ENCODE measurements at places on chromosomes 16 and 17.

DNA sequence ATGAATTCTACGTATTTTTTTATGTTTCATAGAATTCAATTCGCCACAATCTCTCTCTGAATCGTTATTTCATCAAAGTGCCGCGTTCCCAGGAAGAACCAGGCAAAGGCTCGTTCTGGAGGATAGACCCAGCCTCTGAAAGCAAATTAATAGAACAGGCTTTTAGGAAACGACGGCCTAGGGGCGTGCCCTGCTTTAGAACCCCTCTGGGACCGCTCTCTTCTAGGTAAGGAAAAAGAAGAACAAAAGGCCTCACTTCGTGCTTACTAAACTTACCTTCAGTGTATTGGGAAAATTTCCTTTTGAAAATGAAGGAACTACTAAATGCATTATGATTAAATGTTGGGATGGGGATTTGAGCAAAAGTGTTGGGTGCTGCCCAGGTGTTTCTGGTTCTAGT lies 63.2 kb downstream of the FOXK2 start:
- DNase-seq: no peak

- DNase-seq: no peak
These were observed 257.6 kb upstream of the HSBP1 start for GRCh38 chr16:83550183-83550569.

GRCh38 chr17:13575922-13576419 lies 25.8 kb downstream of the HS3ST3A1 start:
- DNase-seq: peak; percentile 87

DNA sequence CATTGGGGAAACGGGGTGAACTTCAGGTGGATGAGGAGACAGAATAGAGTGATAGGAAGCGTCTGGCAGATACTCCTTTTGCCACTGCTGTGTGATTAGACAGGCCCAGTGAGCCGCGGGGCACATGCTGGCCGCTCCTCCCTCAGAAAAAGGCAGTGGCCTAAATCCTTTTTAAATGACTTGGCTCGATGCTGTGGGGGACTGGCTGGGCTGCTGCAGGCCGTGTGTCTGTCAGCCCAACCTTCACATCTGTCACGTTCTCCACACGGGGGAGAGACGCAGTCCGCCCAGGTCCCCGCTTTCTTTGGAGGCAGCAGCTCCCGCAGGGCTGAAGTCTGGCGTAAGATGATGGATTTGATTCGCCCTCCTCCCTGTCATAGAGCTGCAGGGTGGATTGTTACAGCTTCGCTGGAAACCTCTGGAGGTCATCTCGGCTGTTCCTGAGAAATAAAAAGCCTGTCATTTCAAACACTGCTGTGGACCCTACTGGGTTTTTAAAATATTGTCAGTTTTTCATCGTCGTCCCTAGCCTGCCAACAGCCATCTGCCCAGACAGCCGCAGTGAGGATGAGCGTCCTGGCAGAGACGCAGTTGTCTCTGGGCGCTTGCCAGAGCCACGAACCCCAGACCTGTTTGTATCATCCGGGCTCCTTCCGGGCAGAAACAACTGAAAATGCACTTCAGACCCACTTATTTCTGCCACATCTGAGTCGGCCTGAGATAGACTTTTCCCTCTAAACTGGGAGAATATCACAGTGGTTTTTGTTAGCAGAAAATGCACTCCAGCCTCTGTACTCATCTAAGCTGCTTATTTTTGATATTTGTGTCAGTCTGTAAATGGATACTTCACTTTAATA lies 7.0 kb upstream of the TMEM235 start:
- DNase-seq: no peak

- no peak for DNase-seq
These were observed 20.8 kb upstream of the PIK3R5 start for GRCh38 chr17:8986295-8986694.

DNA sequence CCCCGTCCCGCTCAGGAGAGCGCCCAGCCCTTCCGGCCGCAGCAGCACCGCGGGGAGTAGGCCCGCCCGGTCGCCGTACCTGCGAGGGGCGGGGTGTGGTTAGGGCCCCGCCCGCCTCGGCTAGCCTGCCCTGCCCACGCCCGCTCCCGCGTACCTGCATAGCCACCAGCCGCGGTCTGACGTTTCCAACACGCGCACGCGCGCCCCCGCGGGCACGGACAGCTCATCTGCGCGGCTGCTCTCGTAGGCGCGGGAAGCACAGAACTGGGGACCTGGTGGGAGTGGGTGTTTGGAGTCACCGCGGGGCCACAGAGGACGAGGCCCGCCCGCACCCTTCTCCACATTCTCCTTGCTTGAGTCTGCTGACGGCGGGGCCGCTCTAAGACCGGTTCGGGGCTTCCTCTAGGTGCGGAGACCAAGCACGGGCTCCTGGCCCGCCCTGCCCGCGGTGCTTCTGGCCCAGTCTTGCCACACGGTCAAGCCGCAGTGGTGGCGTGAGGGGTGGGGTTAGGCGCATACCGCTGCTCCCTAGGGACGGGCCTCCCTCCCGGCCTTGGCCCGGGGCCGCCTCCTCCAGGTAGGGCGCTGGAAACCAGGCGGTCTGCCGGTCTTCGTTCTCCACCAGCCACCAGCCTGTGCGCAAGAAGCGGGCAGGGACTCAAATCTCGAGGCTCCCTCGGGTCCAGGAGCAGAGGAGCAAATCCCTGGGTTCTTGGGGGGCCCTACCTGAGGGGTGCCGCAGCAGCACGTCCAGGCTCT lies 1.8 kb downstream of the NOXO1 start:
- DNase-seq: no peak

DNA sequence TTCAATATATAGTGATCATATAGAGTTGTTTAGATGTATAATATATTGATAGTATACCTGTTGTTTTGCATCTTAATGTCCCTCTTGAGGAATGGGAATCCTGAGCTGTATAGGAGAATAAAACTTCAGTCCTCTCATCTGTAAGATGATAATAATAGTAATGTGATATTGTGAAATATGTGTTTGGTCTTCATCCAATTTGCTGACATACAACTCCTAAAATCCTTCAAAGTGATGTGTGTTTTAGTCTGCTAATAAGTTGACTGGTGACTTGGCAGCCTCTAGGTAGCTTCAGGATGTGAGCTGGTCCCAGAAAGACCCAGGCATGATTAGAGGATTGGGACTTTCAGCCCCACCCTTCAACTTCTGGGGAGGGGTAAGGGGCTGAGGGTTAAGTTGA lies 22.8 kb upstream of the NFAT5 start:
- no peak for DNase-seq

GRCh38 chr16:58789351-58789750 lies 55.2 kb upstream of the GOT2 start:
- DNase-seq: no peak

- no peak for DNase-seq
These were observed 397.4 kb downstream of the NPIPA8 start for GRCh38 chr16:17939122-17939536.

- DNase-seq: no peak
These were observed 7.6 kb downstream of the CCDC57 start for GRCh38 chr17:82204831-82205719.

DNA sequence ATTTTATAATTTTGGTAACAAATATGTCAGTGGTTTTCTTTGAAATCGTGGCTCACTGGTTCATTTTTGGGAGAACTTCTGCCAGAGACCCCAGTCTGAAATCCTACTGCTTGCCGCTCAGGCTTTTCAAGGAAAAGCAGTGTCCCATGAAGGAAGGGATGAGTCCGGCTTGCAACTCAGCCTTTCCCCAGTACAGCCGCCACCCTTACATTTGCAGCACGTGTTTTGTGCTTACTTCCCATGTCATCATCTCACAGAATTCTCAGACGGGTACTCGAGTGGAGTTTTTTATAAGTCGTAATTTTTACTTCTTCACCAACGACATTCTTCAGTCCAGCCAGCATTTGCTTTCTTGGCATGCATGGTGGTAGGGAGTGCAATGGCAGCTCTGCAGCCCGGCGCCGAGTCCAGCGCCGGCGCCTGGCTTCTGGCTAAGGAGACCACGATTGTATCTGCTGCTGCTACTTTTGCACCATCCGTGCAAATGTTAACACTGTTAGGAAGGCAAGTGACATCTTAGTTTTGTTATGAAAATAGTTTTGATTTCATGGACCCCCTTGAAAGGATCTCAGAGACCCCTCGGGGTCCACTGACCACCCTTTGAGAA lies 111.0 kb downstream of the AMFR start:
- DNase-seq: no peak

DNA sequence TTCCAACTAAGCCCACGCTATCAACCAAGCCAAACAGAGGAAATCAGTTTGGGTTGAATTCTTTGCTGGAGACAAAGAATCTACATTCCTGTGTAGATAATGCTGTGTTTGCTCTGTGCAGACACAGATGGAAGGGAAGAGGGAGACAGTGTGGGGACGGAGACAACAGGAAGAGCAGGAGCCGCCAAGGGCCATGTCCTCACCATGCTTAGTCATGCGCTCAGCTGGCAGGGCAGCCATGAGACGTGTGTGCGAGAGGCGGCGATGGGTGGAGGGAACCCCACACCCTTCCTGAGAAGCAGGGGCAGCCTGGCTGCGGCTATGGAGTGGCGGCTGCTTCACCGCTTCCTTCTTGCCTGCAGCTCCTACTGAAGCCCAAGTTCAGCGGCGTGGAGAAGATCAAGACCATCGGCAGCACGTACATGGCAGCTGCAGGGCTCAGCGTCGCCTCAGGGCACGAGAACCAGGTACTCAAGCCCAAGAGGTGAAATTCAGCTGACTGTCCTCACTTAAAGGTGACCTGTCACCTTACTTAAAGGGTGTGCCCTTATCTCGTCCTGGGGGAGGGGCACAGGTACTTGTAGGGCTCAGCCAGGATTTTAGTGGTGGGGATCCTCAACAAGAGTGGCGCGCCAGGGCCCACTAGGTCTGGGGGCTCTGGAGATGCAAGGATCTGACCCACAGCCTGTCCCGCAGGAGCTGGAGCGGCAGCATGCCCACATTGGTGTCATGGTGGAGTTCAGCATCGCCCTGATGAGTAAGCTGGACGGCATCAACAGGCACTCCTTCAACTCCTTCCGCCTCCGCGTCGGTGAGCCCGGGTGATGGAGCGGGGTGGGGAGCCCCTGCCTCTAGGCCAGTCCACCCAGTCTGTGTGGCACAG lies 47.5 kb downstream of the ADCY7 start:
- no peak for DNase-seq

- no peak for DNase-seq
These were observed 178.4 kb upstream of the HSBP1 start for GRCh38 chr16:83629426-83629825.

GRCh38 chr16:89779231-89779908 lies 37.1 kb downstream of the FANCA start:
- DNase-seq: no peak

- no peak for DNase-seq
These were observed 16.0 kb downstream of the ALOX12B start for GRCh38 chr17:8071496-8071895.

GRCh38 chr17:72616447-72616846 lies 476.0 kb downstream of the SLC39A11 start:
- no peak for DNase-seq

- no peak for DNase-seq
These were observed 67.9 kb downstream of the PRMT7 start for GRCh38 chr16:68378436-68379415.

DNA sequence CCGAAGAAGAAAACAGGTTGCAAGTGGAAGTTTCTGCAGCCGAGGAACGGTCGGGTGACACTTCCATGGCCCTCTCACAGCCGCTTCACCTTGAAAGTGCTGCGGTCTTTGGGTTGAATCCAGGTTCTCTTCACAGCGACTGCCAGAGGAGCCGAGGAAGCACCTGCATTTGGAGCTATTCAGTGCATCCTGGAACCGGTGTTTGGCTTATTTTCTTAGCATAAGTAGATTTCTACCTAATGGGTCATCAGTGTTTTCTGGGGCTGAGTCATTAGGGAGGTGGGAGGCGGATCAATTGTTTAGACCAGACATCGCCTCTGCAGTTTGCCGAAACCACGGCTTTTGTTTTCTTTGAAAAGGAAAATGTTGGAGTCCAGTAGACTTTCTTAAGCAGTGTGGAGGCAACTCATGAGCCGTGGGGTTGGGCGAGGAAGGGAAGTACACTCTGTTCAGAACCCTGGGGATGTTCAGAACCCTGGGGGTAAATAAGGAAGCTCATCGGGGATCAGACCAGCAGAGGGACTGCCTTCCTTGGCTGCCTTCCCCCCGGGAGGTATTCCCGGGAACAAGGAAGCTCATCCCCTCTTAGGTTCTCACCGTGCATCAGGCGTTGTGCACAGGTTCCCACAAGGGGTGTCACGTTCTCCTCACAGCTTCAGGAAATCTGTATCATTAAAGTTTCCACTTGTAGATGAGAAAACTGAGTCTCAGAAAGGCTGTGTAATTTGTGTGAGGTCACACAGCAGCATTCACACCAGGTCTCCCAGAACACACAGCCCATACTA lies 361.5 kb downstream of the SNX29 start:
- DNase-seq: no peak

GRCh38 chr16:35365675-35366074 lies 1906.3 kb downstream of the TP53TG3F start:
- DNase-seq: no peak

GRCh38 chr17:42517516-42517915 lies 18.5 kb upstream of the NAGLU start:
- DNase-seq: no peak

DNA sequence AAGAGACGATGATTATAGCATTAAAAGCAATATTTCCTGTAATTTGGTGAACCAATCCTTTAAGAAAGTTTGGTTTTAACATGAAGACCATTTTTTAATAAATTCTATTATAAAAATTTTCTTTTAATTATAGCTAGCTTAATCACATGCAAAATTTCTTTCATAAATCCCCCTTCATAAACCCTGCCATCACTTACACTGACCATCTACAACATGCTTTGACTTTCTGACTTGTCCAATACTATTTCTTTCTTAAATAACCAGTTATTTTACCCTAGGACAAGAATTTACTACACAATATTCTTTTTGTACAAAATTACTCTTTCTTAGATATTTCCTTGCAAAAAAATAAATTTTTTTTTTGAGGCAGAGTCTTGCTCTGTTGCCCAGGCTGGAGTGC lies 1334.8 kb downstream of the CDH11 start:
- peak; percentile 8 for DNase-seq

DNA sequence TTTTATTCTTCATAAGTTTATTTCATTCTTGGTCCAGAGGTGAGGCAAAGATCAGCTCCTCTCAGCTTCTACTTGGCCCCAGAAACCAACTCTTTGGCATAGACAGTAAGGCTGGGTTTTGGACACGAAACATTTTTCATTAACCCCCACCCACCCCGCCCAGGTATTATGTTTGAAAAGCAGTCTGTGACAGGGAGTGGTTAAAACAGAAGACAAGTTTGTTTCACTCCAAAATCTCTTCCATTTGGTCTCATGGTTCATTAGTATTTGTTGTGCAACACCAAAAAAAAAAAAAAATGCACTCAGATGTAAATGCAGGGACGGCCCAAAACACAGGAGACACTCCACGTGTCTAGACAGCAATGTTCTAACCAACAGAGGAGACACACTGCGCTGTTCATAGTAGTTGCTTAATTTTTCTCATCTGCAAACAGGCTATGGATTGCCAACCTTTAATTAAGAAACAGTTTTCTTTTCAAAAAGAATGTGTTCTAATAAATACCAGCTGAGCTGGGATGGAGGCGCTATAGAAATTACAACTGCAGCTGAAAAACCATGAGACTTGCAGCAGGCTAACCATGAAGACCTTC lies 39.8 kb upstream of the MMP2 start:
- no peak for DNase-seq
